ENCODE measurements at places on chromosomes 13 and 19.

DNA sequence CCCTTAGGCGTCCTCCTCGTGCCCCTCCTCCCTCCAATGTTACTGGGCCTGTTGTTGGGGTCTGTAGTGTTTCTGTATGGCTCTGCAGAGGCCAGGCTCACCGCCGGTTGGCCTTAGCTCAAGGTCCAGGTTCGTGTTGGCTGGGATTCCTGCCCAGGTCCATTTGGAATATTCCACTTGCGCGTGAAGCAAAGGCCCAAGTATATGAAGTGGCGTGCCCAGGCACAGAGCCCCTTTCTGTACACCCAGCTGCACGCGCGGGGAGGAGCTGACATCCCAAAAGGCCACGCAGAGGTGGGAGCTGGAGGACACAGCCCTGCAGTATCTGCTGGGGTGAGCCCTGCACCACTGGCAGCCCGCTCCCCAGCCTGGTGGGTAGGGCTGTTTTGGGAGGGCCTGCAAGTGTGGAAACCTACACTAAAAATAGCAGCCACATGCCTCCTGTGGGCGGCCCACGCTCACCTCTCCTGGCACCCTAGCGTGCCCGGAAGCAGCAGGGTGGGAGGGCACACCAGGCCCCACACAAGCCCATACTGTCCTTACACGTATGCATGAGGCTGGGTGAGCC lies 30.2 kb downstream of the CRTC1 start:
- no peak for DNase-seq

GRCh38 chr13:71030784-71031183 lies 836.2 kb downstream of the DACH1 start:
- no peak for DNase-seq

GRCh38 chr13:29487466-29488454 lies 107.7 kb downstream of the SLC7A1 start:
- no peak for DNase-seq

- DNase-seq = no peak
Measured at GRCh38 chr19:33396701-33397535, 23.4 kb downstream of the CEBPG start.

DNA sequence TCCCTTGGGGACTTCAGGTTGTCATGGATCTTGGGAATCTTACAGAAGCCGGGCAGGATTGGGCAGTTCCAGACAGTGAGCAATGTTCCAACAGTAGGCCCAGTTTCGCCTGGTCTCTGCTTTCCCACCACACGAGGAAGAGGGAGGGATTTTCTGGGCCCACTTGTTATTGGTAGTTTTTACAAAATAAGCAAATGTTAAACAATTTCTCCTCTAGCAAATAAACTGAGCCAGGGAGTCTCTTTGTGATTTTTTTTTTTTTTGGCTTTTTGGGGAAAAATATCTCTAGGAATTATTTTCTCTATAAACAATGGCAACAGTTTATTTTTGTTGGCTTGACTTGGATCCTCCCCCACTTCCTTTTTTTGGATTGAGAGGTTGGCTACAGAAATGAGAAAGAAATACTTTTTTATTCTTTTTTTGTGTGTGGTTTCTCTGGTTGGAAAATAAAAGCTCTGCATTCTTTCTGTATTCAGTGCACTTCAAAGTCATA lies 89.3 kb downstream of the TM9SF2 start:
- DNase-seq = no peak

- DNase-seq = peak; percentile 96
Measured at GRCh38 chr19:55624109-55625003, at the start of gene ZNF784. Gene ZNF784 (minus strand): TSS chr19:55624566. CDS start chr19:55624561, 5 bp downstream.

DNA sequence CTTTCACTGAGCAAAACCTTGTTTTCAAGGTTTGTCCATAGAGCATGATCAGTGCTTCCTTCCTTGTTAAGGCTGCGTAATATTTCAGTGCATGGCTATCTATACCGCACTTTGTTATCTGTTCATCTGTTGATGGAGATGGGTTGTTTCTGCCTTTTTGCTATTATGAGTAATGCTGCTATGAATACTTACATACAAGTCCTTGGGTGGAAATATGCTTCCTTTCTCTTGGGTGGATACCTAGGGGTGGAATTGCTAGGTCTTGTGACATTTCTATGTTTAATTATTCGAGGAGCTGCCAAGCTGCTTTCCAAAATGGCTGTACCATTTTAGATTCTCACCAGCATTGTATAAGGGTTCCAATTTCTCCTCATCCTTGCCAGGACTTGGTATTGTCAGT lies 70.9 kb downstream of the SPATA13 start:
- no peak for DNase-seq

DNA sequence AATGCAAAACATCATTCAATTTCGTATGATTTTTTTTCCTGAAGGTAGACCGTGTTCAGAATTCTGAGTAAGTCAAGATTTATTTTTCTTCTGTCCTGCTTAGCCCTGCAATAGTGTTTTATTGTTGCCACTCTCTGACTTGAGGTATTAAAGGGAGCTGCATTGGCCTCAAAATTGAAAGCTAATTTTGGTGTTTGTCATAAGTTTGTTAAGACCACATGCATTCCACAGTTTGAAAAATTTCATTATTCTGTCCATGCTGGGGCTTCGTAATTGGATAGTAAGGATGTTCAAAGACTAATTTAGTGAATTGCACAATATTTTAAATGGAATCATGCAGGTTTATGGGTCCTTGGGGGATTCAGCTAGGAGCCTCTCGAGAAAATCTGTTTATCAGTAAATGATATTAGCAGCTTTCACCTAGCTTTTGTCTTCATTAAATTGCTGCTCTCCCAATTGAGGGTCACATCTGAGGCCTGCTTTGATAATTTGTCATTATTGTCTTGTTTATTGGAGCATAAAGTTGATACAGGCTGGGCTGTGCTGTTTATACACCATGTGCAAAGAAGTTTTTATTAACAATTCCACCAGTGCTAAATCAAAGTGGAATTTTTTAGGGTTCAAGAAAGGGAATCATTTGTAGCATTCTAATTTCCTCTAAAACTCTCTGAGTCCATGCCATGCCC lies 339.8 kb upstream of the OBI1 start:
- DNase-seq = no peak

- no peak for DNase-seq
Measured at GRCh38 chr13:100728201-100728600, 53.6 kb upstream of the TMTC4 start.

GRCh38 chr19:45424191-45425058 lies 708 bp upstream of the ERCC1 start:
- peak; percentile 67 for DNase-seq

- DNase-seq = no peak
Measured at GRCh38 chr19:2055931-2056836, 5.1 kb upstream of the MKNK2 start.

DNA sequence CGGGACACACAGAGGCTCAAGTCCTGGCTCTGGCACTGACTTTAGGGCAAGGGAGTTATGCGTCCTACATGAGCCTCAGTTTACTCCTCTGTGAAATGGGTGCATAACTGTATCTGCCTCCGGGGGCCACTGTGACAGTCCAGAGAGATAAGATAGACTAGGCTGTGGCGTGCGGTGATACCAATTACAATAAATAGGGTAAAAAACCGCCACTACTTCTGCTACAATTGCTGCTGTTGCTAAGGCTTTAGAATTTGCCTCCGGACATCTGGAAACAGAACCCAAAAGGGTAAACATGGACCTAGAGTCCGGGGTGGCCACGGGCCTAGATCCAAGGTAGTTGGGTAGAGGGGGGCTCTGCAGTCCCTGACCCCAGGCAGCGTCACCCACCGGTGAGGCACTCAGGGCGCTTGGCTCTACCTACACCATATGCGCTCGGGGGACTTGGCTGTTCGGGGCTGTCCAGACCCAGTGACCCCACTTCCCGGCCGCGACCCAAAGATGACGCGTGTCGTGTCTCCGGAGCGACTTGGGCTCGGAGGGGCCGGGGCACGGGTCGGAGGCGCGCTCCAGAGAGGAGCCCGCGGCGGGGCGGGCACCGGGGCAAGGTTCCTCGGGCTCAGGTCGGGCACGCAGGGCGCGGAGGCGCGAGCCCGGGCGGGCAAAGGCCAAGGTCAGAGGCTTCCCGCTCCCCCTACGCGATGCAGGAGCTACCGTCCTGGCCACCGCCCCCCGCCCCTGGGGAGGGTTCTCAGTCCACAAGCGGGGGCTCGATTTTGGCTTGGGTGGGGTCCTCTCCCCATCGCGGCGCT lies 1.1 kb downstream of the INSR start:
- peak; percentile 28 for DNase-seq

DNA sequence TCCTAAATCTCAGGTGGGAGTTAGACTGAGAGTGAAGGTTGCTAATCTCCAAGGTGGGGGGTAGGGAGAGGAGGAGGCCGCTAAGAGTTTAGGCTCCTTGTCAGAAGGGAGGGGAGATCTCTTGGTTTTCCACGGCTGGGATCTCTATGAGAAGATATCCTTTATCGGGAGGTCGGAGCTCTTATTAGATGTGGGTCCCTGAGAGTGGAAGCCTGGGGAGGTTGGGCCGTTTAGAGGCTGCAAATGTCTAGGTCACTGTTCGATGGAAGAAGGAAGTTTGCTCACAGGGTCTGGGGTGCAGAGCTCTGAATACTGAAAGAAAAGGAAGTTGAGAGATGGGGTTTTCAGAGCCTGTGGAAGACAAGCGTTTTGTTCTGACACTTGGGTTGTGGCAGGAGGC lies 3.8 kb downstream of the MYADM start:
- no peak for DNase-seq

DNA sequence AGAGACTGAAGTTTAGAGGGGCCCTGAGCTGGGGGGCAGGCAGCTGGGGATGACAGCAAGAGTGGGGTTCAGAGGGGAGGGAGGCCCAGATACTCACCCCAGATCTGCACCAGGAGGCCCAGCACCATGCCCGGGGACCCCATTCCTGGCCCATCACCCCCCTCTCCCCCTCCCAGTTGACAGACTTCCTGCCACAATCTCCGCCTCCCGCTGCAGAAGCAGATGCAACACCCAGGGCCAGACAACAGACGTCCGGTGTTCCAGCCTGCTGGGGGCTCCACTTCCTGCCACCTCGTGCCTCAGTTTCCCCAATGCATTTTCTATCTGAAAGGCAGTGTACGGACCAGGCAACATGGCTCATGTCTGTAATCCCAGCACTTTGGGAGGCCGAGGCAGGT lies at the start of gene TMIGD2:
Gene TMIGD2 (minus strand): TSS at position 147 of the 398 bp plus-strand sequence. CDS start 4 bp downstream, at position 143.
- DNase-seq = no peak

- DNase-seq = no peak
Measured at GRCh38 chr19:4178990-4179389, 3.4 kb downstream of the SIRT6 start.

GRCh38 chr13:109166804-109167203 lies 537.4 kb downstream of the MYO16 start:
- DNase-seq = no peak

DNA sequence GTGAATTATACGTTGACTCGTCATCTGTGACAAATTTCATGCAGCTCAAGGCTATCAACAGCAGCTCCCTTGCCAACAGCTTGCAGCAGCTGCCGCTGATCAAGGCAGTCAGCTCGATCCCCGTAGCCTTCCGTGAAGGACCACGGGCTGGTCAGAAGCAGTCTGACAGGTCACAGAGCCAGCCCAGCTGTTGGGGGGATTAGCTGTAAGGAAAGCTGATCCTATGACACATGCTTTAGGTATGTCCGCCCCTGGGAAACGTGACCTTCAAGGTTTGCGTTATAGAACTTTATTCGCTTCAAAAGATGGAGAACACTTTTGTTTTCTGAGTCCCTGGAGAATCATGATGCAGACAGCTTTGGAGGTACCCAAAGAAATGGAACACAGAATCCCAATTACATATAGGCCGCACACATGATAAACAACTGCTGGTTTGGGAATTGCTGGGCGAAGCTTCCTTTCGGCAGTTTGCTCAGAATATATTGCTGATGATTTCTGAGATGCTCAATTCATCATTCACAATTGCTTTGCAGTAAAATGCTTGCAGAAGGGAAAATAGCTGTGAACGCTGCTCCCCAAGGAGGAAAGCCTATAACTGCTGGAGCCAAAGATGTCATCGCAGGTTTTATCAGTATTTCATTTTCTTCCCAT lies 62.6 kb upstream of the USP29 start:
- DNase-seq = no peak

GRCh38 chr13:46481166-46481565 lies 71.8 kb upstream of the LRCH1 start:
- no peak for DNase-seq

- no peak for DNase-seq
Measured at GRCh38 chr13:33032037-33032625, 15.9 kb downstream of the KL start.

DNA sequence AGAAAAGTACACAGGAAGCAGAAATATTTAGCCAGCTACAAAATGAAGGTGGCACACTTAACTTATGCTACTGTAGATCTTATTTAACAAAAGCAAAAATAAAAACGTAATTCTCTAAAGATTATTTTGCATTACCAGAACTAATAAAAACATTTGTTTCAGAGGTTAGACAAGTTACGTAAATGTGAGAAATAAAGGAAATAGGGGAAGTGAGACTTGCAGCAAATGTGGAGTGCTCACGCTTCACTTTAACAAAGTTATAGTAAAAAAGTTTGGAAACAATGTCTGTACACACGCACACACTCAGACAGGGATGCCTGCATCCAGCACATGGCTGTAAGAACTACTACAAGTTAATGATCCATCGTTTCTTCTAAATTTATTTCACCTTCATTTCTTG lies 83.7 kb downstream of the NALCN start:
- DNase-seq = no peak

DNA sequence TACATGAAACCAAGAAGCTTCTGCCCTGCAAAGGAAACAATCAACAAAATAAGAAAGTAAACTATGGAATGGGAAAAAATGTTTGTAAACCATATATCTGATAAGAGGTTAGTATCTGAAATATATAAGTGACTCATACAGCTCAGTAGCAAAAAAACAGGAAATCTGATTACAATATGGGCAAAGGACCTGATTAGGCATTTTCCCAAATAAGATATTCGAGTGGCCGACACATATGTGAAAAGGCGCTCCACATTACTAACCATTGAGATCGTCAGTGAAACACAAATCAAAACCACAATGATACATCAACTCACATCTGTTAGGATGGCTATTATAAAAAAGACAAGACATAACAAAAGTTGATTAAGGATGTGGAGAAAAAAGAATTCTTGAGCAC lies 2818.6 kb upstream of the PCDH20 start:
- no peak for DNase-seq

DNA sequence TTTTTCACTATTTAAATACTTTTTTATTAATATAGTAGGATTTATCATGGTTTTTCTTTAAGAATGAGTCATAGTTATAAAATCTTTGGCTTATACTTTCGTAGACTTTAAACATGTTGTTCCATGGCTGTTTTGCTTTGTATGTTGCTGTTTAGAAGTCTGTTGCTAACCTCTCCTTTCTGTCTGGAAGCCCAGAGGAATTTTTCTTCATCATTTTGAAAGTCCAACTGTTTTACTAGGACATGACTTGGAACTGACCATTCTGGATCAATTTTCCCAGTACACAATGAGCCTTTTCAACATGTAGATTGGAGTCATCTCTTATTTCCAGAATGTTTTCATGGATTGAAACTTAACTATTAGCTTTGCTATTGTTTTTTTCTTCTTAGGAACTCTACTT lies 7.9 kb downstream of the CAB39L start:
- DNase-seq = no peak

- no peak for DNase-seq
Measured at GRCh38 chr19:49524812-49525455, 2.9 kb upstream of the RCN3 start.

DNA sequence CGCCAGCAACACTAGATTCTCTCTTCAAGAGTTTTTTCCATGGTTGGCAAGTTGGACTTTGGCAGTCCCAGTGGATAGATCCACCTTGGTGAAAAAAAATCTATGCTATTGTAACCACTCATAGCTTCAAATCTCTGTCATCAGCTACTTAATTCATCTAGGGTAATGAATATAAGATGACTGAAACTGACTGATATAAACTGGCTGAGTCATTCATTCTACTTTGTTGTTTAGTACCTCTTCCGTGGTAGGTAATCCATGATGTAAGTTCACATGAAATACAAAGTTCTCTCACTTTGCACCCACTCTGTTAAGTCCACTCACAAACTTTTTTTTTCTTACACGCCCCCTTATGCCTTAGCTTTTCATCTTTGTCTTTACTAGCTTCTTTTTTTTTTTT lies 1381.5 kb downstream of the SLITRK5 start:
- DNase-seq = no peak

Data from stimulated activated CD8-positive, alpha-beta memory T cell treated with anti-CD3 and anti-CD28 coated beads, Interleukin-4, amount 100 ng/mL, for 48 hours (primary cell).